ENCODE measurements at places on chromosomes 3 and 15. TPM values are rescaled to one million over a fixed set of nuclear protein-coding genes. Genes with fewer than 3 reads are reported as not detected.

The DALRD3 gene
- total RNA-seq = 89.2 TPM

The CCK gene
- not detected for total RNA-seq

The UMPS gene
- 18.9 TPM for total RNA-seq

The SPPL2A gene
- 81.9 TPM for total RNA-seq

The SERINC4 gene
- total RNA-seq = not detected

The UROC1 gene
- total RNA-seq = not detected

The UBP1 gene
- total RNA-seq = 35.6 TPM

The A4GNT gene
- not detected for total RNA-seq

The CTXN2 gene
- total RNA-seq = not detected

The GOLGA6L10 gene
- total RNA-seq = 1.3 TPM

The C3orf85 gene
- total RNA-seq = not detected

The OIP5 gene
- total RNA-seq = 27.9 TPM

The AADAC gene
- not detected for total RNA-seq

The TMEM212 gene
- not detected for total RNA-seq

The HLTF gene
- 14.6 TPM for total RNA-seq

The GUCA1C gene
- 1.3 TPM for total RNA-seq

The KCNMB3 gene
- 1.5 TPM for total RNA-seq

The C3orf52 gene
- total RNA-seq = 13.1 TPM

Measured in mesangial cell (primary cell).